ENCODE measurements at places on chromosomes 7 and 10. TPM values are rescaled to one million over a fixed set of nuclear protein-coding genes. Genes with fewer than 3 reads are reported as not detected.

GNAT3 gene
- total RNA-seq: 0.12 TPM

DNA sequence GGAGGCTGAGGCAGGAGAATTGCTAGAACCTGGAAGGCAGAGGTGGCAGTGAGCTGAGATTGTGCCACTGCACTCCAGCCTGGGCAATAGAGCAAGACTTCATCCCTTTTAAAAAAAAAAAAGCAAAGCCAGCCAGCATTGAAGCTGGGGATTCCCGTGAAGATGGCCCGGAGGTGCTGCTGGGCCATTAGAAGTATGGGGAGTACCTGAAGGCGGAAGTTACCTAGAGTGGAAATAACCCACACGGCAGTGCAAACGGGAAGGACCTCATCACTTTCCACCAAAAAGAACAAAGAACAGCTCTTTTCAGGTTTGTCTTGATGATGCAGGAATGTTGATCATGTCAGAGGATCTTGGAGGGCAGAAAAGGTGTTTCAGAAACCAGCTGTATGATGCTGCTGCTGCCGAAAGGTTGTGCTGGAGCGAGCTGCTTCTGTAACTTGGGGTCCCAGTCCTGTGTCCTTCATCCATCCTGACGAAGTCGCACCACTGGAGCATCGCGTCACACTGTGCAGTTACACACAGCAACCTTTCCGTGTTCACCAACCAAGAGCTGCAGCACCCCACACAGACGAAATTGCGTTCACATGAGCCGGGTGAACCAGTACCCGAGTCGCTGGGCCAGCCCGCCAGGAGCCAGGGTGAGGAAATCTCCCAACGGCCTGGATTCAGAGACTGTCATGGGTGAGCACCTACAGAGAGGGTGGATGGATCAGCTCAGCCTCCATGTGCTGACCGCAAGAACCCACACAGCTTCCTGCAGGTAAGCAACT is 8.2 kb downstream of the ZFAND2A start:
- DNase-seq: no peak

DNA sequence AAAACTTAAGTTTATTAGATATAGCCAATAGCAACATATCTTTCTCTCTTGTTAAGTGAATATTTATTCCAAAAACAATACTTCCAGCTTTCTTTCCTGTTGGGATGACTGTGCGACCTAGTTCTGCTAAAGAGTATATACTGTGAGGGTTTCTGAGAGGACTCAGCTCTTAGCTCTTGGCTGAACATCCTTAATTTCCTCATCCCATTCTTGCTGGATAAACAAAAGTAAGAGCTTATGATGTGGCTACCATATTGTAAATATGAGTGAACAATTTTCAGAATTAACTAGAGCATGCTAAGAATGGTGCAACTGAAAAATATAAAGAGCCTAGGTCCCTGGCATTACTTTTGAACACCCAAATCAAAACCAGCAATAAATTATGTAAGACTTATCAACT is 279.5 kb upstream of the GNAI1 start:
- no peak for DNase-seq

AKR1C4 gene
- not detected for total RNA-seq

DNA sequence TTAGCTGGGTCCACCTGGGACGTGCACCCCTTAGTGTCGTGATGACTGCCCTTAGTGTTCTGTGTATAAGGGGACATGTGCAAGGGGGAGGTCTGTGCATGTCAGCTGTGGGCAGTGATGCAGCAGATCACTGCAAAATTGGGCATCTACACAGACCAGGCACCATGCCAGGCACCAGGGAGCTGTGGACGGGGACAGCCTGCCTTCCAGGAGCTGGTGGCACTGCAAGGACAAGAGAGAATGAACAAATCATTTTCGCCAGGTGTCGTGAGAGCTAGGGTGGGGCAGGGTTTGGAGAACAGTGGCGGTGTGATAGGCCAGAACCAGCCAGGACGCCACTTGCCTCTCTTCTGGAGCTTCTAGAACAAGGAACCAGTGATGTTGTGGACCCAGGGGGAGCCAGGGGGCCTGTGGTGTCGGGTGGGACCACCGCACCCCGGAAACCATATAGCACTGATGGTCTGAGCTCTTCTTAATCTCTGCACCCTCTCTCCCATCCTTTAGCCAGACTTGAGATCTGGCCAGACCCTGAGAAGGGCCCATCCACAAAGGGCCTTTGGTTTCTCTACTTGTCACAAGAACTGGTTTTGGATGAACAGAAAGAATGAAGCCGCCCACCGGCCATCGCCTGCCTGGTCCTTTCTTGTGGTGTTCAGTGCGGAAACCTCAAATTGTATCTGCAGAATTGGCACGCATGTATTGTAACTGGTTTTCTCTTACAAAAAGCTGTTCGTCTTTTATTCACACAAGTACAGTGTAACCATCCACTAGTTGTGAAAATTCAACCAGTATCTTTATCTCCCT is 30.7 kb downstream of the PRF1 start:
- no peak for DNase-seq

FGL2 gene
- 0.34 TPM for total RNA-seq

PTPRE gene
- 3.7 TPM for total RNA-seq

GTPBP10 gene
- 30.5 TPM for total RNA-seq

GBX1 gene
- not detected for total RNA-seq

DNA sequence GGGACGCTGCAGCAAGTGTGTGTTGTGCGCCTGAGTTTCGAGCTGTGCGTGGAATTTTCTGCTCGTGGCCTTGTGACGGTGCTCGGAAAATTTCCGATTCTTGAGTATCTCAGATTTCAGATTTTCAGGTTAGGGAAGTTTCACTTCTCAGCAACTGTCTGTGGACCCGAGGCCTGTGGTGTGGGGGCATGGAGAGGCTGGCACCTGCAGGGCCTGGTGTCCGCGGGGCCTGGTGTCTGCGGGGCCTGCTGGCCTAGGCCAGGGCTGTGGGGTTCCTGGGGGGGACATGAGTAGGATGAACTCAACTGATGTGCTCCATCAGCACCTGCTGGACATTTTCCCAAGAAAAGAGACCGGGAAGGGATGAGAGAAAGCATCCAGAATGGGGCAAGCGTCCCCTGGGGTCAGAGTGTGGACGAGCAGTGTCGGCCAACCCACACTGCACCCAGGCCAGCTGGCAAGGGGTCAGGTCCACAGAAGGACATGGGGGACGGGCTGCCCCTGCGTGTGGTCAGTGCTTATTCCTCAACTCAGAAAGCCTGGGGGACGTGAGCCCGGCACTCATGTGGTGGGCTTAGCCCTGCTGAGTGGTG is 31.3 kb upstream of the SHH start:
- no peak for DNase-seq

GRCh38 chr7:100884736-100885439 is 4.6 kb downstream of the UFSP1 start:
- no peak for DNase-seq

MKLN1 gene
- total RNA-seq: 26.5 TPM

ASZ1 gene
- not detected for total RNA-seq
